ENCODE measurements at places on chromosomes 3 and 15.
A peak's percentile ranks its signal among the peaks of the same experiment; 100 is the strongest.

- no peak for DNase-seq
Observed at GRCh38 chr3:66004244-66004643, 34.5 kb downstream of the MAGI1 start.

- no peak for DNase-seq
Observed at GRCh38 chr15:47407692-47408091, 309.6 kb upstream of the SEMA6D start.

GRCh38 chr15:60972301-60972700 is 256.8 kb downstream of the RORA start:
- DNase-seq = no peak

DNA sequence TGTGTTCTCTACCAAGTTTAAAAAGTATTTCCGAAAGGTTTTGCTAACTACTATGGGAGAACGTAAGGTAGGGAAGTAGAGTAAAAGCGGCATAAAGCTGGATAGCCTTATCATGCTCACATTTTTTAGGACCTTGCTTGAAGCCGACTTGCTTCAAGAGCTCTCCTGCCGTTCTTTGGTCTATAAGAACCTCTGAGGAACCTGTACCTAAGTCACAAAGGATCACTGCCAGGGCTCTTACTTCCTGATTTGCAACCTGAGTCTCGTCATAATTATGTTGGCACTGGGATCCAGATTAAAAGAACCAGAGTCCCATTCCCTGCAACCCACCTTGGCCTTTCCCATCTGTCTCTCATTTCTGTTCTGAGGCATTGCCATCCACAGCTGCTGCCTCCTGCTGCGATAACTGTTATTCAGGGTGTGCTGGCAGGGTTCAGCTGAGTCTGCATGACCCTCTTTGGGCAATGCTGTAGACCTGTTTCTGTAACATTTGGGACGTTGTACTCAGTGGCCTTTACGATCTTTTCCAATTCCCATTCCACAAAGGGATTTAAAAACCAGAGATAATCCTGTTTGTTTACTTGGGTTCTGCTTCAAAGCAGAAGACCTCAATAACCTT is 131.0 kb upstream of the UMPS start:
- no peak for DNase-seq

DNA sequence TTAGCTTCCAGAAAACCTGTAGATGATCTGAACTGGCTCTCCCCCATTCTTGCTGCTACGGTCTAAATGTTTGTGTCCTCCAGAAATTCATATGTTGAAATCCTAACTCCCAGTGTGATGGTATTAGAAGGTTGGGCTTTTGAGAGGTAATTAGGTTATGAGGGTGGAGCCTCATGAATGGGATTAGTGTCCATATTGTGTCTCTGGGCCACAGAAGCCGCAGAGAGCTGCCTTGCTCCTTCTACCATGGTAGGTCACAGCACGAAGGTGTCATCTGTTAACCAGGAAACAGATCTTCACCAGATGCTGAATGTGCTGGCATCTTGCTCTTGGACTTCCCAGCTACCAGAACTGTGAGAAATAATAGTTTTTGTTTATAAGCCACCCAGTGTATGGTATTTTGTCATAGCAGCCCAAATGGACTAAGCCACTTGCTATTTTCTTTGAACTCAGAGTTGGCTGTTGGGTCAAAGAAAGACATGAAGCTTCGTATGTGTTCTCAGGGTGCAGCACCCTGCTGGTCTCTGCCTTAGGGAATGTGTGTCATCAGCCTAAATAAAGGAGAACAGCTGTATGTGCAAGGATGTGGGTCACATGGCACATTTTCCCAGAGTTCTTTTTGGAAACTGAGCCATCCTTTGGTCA is 317.5 kb upstream of the SLCO3A1 start:
- DNase-seq = no peak

DNA sequence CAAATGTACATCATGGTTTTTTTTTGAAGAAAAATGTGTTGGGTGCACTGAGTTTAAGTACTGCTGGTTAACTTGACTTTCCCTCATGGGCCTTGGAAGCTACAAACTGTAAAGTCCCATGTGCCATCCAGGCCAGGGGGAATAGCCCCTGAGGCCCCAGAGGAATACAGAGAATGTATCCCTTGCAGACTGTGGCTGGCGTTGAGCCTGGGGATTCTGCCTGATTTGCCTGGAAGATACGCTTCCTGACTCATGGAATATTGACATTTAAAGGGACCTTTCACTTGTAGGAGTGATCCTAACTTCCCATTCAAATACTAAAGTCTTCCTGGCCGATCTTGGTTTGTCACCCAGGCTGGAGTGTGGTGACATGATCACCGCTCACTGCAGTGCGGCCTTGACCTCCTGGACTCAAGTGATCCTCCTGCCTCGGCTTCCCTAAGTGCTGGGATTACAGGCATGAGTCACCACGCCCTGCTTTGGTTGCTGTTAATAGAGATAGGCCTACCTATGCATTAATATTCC is 42.0 kb downstream of the ADAMTSL3 start:
- DNase-seq = no peak

DNA sequence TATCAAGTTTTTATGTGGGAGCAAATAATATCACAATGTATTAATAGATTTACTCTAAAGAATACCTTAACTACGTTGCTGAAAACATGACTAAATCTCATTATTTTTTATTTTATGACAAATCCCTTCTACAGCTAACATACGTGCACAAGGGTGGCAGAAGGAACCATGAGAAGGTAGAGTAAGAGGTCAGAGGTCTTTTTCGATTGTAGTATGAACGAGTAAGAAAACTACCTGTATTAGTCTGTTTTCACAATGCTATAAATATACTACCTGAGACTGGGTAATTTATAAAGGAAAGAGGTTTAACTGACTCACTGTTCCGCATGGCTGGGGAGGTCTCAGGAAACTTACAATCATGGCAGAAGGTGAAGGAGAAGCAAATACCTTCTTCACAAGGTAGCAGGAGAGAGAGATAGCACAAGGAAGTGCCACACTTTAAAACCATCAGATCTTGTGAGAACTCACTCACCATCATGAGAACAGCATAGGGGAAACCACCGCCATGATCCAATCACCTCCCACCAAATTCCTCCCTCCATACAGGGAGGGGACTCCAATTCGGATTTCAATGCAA is 95.3 kb downstream of the SUCLG2 start:
- DNase-seq = no peak

DNA sequence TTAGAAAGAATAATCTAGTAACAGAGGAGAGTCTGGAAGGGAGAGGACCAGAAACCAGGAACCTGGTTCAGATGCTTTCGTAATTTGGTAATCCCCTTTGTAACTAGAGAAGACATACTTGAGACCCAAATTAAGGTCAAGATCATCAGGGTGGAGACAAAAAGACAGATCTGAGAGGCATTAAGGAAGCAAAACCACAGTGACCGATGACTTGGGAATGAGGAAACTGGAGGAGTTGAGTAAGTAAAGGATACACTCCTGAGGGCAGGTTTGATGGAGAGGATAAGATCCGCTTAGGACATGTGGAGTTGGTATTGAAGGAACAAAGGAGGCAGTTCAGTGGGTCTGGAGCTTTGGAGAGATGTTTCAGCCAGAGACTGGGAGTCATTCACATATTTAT is 23.6 kb upstream of the BCL2A1 start:
- no peak for DNase-seq

- no peak for DNase-seq
Observed at GRCh38 chr15:43845421-43845820, 18.6 kb downstream of the WDR76 start.

DNA sequence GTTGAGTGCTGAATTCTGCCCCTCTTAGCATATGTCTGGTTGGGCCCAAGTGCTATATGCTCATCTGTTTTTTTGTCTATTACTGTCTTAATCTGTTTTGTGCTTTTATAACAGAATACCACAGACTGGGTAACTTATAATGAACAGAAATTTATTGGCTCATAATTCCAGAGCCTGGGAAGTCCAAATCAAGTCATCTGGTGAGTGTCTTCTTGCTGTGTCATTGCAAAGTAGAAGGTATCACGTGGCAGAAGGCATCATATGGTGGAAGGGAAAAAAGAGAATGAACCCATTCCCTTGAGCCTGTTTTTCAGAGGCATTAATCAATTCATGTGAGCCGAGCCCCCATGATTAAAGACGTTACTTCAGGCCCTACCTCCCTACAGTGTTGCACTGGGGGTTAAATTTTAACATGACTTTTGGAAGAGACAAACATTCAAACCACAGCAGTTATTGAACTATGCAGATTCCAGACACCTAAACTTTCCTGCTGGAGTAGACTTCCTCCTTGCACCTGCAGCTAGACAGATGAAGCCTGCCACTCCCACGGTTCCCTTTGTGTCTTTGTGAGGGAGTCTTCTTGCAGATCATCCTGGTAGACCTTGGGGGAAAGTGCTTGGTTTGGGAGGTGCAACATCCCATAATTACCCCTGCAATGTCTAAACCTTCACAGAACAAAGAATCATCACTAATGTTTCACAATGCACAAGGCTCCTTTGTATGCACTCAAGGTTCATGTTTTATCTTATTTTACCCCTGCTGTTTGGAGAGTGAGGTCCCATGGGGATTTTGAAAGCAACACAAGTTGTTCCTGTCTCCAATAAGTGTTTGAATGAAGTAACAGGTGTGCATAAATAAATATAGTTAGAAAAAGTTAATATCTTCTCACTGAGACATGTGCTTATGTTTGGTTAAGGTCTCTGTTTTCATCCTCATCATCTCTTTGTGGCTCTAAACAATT is 64.7 kb upstream of the XCR1 start:
- no peak for DNase-seq

- DNase-seq = no peak
Observed at GRCh38 chr3:51163051-51163450, 222.0 kb upstream of the MANF start.

DNA sequence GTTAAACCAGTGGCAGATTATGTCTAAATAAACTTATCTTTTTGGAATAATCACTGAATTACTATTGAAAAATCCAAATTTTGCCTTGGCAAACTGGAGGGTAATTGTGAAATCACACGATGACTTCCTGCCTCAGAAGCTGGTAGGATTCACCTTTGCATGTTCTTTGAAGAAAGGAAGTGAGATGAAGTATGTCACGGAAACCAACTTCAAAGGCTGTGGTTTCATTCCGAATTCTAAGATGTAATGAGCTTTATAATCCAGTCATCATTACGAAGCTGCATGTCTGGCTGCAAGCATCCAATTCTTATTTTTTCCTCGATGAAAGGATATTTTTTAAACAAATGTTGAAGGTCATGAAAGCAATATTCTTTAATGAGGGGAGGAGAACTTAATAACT is 15.0 kb upstream of the ZBED2 start:
- DNase-seq = no peak

DNA sequence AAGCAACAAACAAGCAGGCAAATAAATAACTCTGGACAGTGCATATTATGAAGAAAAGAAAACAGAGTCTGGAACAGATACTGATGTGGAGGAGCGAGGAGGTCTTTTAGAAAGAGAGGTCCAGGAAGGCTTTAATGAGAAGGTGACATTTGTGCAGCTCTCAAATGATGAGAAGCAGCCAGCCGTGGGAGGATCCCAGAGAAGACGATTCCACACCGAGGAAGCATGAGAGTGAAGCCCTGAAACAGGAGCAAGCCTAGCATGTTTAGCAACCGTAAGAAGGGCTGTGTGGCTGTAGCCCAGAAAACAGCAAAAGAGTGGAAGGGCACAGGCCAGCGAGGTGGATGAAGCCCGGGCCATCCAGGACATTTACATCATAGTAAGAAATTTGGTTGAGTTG is 93.1 kb downstream of the RAD18 start:
- DNase-seq = no peak

- no peak for DNase-seq
Observed at GRCh38 chr3:71560665-71561064, 22.9 kb downstream of the FOXP1 start.

- no peak for DNase-seq
Observed at GRCh38 chr15:31511707-31512310, 185.2 kb downstream of the KLF13 start.

- DNase-seq = no peak
Observed at GRCh38 chr15:69808756-69809155, 289.0 kb downstream of the TLE3 start.

DNA sequence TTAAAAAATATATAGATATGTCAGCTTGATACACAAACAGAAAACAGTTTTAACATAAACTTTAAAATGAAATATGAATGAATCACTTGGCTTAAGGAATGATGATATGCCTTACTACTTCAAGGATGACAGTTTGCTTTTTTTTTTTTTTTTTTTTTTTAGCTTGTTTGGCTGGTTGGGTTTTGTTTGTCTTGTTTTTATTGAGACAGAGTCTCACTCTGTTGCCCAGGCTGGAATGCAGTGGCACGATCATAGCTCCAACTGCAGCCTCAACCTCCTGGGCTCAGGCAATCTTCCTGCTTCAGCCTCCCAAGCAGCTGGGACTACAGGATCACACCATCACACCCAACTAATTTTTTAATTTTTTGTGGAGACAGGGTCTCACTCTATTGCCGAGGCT is 14.5 kb downstream of the LRRC2 start:
- DNase-seq = no peak

DNA sequence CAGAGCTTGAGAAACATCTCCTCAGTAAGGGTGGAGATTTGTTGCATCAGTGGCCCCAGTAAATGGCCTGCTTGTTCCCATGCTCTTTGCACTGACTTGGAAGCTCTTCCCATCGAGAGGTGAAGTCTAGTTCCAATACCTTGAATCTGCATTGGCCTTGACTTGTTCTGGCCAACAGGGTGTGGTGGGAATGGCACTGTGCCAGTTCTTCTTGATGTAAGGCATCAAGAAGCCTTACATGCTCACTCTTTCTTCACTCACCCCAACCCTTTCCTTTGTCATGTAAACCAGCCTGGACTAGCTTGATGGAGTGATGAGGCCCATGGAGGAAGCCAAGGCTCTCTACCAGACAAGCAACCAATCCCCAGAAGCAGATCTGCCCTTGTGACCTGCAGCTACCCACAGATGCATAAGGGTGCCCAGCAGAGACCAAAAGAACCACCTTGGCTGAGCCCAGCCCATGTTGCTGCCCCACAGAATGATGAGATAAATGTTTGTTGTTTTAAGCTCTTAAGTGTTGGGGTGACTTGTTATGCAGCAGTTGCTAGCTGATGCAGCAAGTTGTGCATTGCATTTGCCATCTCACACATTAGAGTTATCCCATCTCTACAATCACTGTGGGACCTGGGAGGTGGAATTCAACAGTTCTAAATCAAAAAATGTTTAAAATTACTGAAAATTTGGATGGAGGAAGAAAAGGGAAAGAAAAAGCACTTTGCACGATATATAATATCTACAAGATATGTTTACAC is 11.1 kb upstream of the MGLL start:
- DNase-seq = no peak

GRCh38 chr15:65318870-65319356 is 14.4 kb downstream of the RNU5B-1 start:
- DNase-seq = peak; percentile 49

DNA sequence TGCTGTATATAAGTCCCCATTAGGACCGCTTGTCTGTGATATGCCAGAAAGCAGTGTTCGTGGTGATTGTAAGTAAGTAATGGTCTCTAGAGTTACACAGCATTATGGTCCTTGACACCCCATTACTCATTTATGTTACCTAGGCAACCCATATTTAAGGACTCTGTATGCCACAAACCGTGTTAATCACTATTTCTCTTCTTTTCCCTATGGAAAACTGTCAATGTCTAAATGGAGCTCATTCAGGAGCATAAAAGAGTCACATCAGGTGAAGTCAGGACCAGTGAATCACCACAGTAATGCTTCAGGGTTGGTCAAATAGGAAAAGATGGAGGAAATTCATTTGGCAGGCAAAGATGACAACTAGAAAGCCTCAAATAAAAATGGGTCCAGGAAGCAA is 146.6 kb upstream of the PEX5L start:
- DNase-seq = no peak

- DNase-seq = no peak
Observed at GRCh38 chr15:40330368-40330836, 6.9 kb downstream of the INAFM2 start.
